ENCODE measurements at places on chromosomes 12 and 14.
A peak's percentile ranks its signal among the peaks of the same experiment; 100 is the strongest.

GRCh38 chr12:17577405-17577804 lies 512.6 kb downstream of the RERGL start:
- H3K36me3 ChIP-seq: no peaks in the 10 kb centered on the region
- no peak overlapping the region for H3K4me3 ChIP-seq

DNA sequence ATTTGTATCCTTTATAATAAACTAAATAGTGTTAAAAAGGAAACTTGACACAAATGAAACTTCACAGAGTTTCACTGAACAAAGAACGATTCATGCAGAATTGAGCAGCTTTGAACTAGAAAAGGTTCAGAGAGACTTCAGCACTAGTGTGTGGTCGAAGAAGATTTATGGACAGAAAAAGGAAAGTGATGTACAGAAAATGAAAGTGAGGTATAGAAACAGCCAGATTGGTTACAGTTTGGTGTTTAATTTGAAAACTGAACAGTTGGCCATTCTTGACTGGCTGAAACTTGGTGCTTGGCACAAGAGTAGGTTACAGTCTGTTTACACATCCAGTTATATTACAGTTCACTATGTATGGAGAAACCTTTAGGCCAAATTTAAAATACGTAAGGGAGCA lies 207.1 kb downstream of the GALC start:
- no peaks in the 10 kb centered on the region for H3K36me3 ChIP-seq
- H3K27me3 ChIP-seq: no peaks in the 10 kb centered on the region
- no peak overlapping the region for H3K4me3 ChIP-seq

- H3K4me1 ChIP-seq: peaks cover 4% of the 10 kb centered on the region
- no peak overlapping the region for H3K4me3 ChIP-seq
- DNase-seq: no peak
- H3K27me3 ChIP-seq: no peaks in the 10 kb centered on the region
- H3K27ac ChIP-seq: no peak overlapping the region
Observed at GRCh38 chr12:65622056-65622455, 202.2 kb upstream of the HMGA2 start.

- H3K27ac ChIP-seq: no peak overlapping the region
- peaks cover 31% of the 10 kb centered on the region for H3K36me3 ChIP-seq
- no peaks in the 10 kb centered on the region for H3K27me3 ChIP-seq
- peaks cover 15% of the 10 kb centered on the region for H3K4me1 ChIP-seq
- peak; percentile 36 for DNase-seq
- H3K4me3 ChIP-seq: no peak overlapping the region
Observed at GRCh38 chr12:124804011-124804621, 59.5 kb downstream of the SCARB1 start.

GRCh38 chr12:105915997-105916759 lies 222.6 kb downstream of the NUAK1 start:
- H3K27me3 ChIP-seq: no peaks in the 10 kb centered on the region
- H3K36me3 ChIP-seq: no peaks in the 10 kb centered on the region
- H3K4me1 ChIP-seq: peaks cover 12% of the 10 kb centered on the region
- no peak overlapping the region for H3K27ac ChIP-seq
- DNase-seq: no peak
- no peak overlapping the region for H3K4me3 ChIP-seq

GRCh38 chr12:946212-946611 lies 3.3 kb downstream of the RAD52 start:
- DNase-seq: no peak
- H3K27ac ChIP-seq: peak overlapping the region; percentile 37
- no peaks in the 10 kb centered on the region for H3K27me3 ChIP-seq
- peaks cover 35% of the 10 kb centered on the region for H3K36me3 ChIP-seq
- no peak overlapping the region for H3K4me3 ChIP-seq

- H3K4me3 ChIP-seq: no peak overlapping the region
- no peaks in the 10 kb centered on the region for H3K4me1 ChIP-seq
- no peak for DNase-seq
- H3K36me3 ChIP-seq: no peaks in the 10 kb centered on the region
- H3K27ac ChIP-seq: no peak overlapping the region
- H3K27me3 ChIP-seq: no peaks in the 10 kb centered on the region
Observed at GRCh38 chr14:65808390-65808789, 395.9 kb downstream of the FUT8 start.

- H3K27me3 ChIP-seq: no peaks in the 10 kb centered on the region
- H3K36me3 ChIP-seq: peaks cover 9% of the 10 kb centered on the region
- H3K4me3 ChIP-seq: peak overlapping the region; percentile 13
- peaks cover 19% of the 10 kb centered on the region for H3K4me1 ChIP-seq
- DNase-seq: peak; percentile 86
Observed at GRCh38 chr14:103067231-103067954, 10.0 kb upstream of the CDC42BPB start.

- no peaks in the 10 kb centered on the region for H3K36me3 ChIP-seq
- no peak overlapping the region for H3K27ac ChIP-seq
- H3K4me3 ChIP-seq: no peak overlapping the region
Observed at GRCh38 chr12:93823616-93824391, 146.6 kb downstream of the CRADD start.

- H3K27ac ChIP-seq: no peak overlapping the region
- no peak overlapping the region for H3K4me3 ChIP-seq
- no peaks in the 10 kb centered on the region for H3K27me3 ChIP-seq
- peak; percentile 63 for DNase-seq
Observed at GRCh38 chr14:35927727-35928126, 101.6 kb downstream of the BRMS1L start.

DNA sequence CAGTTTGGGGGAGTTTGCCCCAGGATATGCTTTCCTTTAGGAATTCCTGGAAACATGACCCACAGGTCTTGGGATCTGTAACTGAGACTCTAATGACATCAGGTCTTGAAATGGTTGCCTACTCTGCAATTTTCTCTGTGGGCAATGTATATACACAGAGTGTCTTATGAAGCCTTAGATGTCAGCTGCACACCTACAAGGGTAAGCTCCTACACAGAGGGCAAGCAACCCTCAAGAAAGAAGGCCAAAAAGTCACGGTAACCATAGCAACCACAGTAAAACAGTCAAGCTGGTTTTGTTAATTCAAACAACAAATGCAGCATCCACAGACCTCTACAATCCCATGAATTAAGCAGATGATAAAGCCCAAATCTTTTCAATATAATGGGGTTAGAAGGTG lies 293.0 kb downstream of the SSPN start:
- H3K27me3 ChIP-seq: no peaks in the 10 kb centered on the region
- no peak for DNase-seq
- H3K4me1 ChIP-seq: peaks cover 12% of the 10 kb centered on the region
- peaks cover 5% of the 10 kb centered on the region for H3K36me3 ChIP-seq

DNA sequence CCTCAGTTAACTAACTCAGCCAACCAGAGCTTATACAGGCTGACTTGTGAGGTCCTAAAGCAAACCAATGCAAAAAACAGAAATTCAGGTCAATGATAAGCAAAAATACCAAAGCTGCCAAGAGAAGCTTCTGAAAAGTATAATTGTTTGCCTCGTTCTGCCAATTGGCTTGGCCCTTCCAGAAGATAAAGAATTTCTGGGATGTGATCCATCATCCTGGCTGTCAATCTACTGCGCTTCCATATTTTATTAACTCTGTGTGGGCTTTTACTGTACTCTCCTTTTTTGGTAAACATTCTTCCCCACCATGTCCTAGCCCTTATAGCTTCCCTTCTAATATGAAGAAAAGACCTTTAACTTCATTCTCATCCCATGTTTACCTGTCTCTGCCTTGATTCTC lies 387.9 kb downstream of the TMEM117 start:
- peaks cover 7% of the 10 kb centered on the region for H3K36me3 ChIP-seq
- no peak overlapping the region for H3K4me3 ChIP-seq
- no peaks in the 10 kb centered on the region for H3K27me3 ChIP-seq
- DNase-seq: no peak

GRCh38 chr12:46439793-46440511 lies 67.4 kb upstream of the SLC38A2 start:
- DNase-seq: no peak
- no peak overlapping the region for H3K4me3 ChIP-seq
- peak overlapping the region; percentile 57 for H3K27ac ChIP-seq
- no peaks in the 10 kb centered on the region for H3K27me3 ChIP-seq

GRCh38 chr14:36660736-36661505 lies 739 bp upstream of the PAX9 start:
- H3K27me3 ChIP-seq: no peaks in the 10 kb centered on the region
- peaks cover 7% of the 10 kb centered on the region for H3K36me3 ChIP-seq
- DNase-seq: no peak
- peak overlapping the region; percentile 92 for H3K27ac ChIP-seq
- peak overlapping the region; percentile 97 for H3K4me3 ChIP-seq

- no peak overlapping the region for H3K27ac ChIP-seq
- no peak for DNase-seq
- no peak overlapping the region for H3K4me3 ChIP-seq
Observed at GRCh38 chr12:108779998-108780688, 48.8 kb upstream of the CORO1C start.

DNA sequence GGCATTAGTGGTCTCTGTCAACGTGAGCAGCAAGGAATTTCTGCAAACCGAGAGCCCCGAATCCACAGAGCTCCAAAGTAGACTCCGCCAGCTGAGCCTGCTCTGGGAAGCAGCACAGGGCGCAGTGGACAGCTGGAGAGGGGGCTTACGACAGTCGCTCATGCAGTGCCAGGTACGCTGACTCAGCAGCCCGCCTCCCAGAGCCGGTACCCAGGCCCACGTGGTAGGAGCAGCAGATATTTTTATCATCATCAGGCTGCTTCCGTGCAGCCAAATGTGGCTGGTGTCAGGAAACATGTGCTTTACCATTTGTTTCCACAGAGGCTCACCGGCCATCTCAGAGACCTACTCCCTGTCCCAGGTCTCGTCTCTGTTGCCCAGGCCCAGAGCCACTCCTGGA lies 73.7 kb downstream of the ESR2 start:
- H3K27ac ChIP-seq: no peak overlapping the region
- no peak for DNase-seq
- no peaks in the 10 kb centered on the region for H3K4me1 ChIP-seq
- peaks cover 98% of the 10 kb centered on the region for H3K36me3 ChIP-seq

- peak; percentile 9 for DNase-seq
- no peak overlapping the region for H3K4me3 ChIP-seq
- H3K4me1 ChIP-seq: peaks cover 20% of the 10 kb centered on the region
Observed at GRCh38 chr14:101858791-101859537, 97.5 kb downstream of the PPP2R5C start.

DNA sequence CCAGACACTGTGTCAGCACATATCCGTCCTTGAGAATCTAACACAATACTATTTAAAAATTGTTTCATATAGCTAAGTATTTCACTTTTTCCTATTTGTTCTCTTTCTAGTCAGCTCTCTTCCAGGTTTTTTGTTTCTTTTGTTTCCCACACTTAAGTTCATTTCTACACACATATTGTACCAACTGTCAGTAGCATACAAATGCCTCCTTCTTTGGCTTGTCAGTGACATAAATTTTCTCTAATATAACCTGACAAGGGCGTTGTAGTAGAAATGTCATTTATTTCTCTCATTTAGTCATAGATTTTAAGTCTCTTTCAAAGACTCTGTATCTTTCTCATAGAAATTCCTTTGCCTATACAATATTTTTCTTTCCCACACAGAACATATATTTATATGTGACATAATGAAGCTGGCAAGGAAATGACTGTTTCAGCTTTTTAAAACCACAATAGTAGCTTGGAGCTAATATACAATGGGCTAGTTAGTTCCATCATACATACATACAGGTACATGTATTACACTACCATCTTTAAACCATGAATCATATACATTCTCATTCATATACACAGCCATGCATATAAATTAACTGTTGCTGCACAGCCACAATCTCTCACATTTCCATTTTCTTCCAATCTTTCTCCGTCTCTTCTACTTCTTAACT lies 42.3 kb upstream of the EPS8 start:
- no peaks in the 10 kb centered on the region for H3K27me3 ChIP-seq
- peaks cover 10% of the 10 kb centered on the region for H3K4me1 ChIP-seq
- no peak overlapping the region for H3K4me3 ChIP-seq
- no peak for DNase-seq

- H3K27ac ChIP-seq: peak within 1 kb of the TSS; percentile 89
- H3K36me3 ChIP-seq: peaks cover 24% of the 10 kb centered on the region
- peak within 1 kb of the TSS; percentile 90 for H3K4me3 ChIP-seq
Observed at GRCh38 chr14:55129086-55129427, at the start of gene LGALS3. LGALS3 (plus strand) TSS chr14:55129252; CDS start chr14:55137374, 8,122 bp downstream.

- no peaks in the 10 kb centered on the region for H3K27me3 ChIP-seq
- no peaks in the 10 kb centered on the region for H3K36me3 ChIP-seq
- DNase-seq: no peak
- no peak overlapping the region for H3K27ac ChIP-seq
- H3K4me3 ChIP-seq: no peak overlapping the region
- no peaks in the 10 kb centered on the region for H3K4me1 ChIP-seq
Observed at GRCh38 chr12:27208414-27208750, 35.7 kb upstream of the STK38L start.

GRCh38 chr12:17214929-17215328 lies 609.0 kb upstream of the LMO3 start:
- no peaks in the 10 kb centered on the region for H3K36me3 ChIP-seq
- no peaks in the 10 kb centered on the region for H3K4me1 ChIP-seq
- no peaks in the 10 kb centered on the region for H3K27me3 ChIP-seq
- DNase-seq: no peak

- H3K27ac ChIP-seq: no peak overlapping the region
- H3K4me3 ChIP-seq: no peak overlapping the region
- no peaks in the 10 kb centered on the region for H3K36me3 ChIP-seq
Observed at GRCh38 chr14:96584199-96584906, 82.2 kb downstream of the PAPOLA start.

DNA sequence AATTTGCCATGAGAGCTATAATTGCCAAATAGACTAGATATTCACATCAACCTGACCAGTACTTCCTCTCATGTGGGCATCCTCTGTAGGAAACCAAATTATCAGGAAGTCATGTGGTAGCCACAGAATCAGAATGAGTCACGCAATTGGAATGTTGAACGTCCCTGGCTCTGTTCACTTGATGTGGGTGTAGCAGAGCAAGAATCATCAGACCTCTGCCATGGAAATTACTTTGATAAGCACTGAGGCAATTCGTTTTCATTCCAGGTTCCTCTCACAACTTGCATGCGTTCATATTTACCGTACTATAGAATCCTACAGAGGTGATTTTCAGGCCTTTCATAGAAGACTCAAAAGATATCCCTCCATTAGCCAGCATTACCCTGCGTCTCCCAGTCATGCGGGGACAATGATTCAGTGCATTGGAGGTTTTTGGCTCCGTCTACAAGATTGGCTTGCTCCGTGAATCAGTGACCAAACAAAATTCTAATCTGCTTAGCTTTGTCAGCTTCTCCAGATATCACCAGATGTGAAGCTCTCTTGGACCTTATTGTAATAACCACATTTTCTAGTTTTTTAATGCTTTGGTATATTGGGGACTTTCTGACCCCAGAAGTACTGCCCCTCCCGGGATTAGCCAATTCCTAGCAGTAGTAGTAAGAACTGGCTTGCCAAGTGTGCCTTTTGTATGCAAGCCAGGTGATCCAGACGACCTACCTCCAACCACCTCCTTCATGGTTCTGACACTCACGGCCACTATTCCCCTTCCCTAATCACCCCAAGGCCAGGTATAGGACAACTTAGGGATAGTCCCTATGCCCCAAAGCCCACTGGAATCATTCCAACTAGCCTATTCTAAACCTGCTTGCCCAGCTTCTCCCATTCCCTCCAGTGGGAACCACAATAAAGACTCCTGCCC lies 133.4 kb downstream of the KICS2 start:
- DNase-seq: peak; percentile 94
- H3K4me3 ChIP-seq: peak overlapping the region; percentile 73
- H3K27ac ChIP-seq: peak overlapping the region; percentile 99
- peaks cover 23% of the 10 kb centered on the region for H3K4me1 ChIP-seq
- H3K27me3 ChIP-seq: no peaks in the 10 kb centered on the region

Data from MCF 10A (cell line).